ENCODE measurements at places on chromosomes 1 and 21.

GRCh38 chr1:201295346-201295745, 12.0 kb downstream of the PKP1 start:
- DNase-seq = peak; percentile 48

DNA sequence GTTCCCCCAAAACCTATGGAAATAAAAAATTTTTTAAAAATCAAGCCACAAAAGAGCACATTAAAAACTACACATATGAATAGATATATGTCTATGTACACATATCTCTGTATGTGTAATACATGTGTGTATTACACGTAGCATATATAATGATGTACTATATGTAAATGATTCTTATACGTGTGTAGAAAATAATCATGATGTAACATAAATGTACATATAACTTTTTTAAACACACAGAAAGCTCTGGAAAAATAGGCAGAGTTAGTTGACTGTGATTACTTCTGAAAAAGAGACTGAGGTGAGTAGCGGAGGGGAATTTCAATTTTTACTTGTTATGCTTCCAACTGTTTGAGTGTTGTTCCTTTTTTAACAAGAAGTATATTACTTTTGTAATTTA, 405.0 kb downstream of the CAMTA1 start:
- no peak for DNase-seq

GRCh38 chr21:14975136-14975919, 89.5 kb downstream of the NRIP1 start:
- no peak for DNase-seq

DNA sequence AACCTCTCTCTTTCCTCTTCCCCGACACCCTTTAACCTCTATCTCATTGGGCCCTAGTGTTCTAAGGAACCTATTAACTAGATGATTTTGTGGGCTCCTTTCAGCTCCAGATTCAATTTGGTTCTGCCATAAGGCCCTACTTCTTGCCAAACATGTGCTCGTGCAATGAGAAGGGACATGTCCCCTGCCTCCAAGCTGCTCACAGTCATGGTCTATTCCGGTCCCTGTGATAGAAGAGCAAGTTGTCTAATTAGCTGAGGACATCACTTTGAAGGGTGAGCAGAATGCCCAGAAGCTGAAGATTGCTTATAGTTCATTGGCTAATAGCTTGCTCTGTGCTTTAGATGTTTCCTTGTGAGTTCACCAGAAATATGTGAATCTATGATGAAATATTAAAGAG, 76.2 kb downstream of the ZNF648 start:
- DNase-seq = no peak

DNA sequence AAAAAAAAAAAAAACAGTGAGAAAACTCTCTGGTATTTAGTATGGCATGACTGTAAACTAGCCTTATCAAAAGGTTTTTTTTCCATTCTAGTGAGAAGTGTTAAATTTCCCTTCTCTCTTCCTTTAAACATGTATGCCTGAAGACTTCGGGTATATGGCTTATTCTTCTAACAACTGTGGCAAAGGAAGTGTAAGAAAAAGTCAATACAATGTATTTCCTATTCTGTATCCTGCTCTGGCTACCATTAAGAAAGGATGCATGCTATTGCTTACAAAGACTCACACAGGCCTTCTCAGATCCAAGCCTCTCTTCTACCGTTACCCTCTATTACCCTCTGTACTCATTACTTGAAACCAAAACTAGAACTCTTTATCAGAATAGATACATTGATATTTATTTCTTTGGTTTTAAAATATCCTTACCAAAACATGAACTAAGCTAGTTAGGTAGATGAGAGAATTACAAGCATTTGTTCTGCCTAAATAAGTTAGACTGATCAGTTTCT, 8.4 kb downstream of the CEPT1 start:
- no peak for DNase-seq

DNA sequence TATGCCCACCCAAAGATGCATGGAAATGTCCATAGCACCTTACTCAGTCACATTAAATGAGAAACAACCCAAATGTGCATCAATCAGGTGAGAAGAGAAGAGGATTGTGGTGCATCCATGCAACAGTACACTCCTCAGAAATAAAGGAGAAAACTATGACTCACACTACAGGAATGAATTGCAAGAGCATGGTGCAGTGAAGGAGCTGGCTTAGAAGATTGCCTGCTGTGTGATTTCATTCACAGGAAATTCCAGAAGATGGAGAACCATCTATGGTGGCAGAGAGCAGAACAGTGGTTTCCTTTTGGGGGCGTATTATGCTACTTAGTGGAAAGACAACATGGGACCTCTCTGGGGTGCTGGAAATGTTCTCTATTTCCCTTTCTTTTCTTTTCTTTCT, 278.6 kb upstream of the AJAP1 start:
- DNase-seq = peak; percentile 0

- DNase-seq = peak; percentile 64
Observed at GRCh38 chr1:58739856-58740466, 40.1 kb upstream of the MYSM1 start.

DNA sequence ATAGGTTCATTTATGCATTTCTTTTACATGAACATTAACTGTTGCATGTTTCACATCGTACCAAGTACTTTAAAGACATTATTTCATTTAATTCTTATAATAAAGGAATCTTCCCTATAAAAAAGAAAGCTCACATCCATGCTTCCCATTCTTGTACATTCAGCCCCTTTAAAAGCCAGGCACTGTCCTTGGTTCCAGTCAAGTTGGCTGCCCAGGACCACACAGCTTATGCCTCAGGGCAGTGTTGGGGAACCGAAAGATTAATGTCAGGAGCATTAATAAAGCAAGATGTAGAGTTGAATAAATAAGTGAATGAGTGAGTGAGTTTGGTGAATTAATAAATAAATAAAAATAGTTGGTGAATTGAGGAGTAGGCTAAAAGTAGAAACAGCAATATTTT, 409.4 kb upstream of the DAB1 start:
- no peak for DNase-seq

DNA sequence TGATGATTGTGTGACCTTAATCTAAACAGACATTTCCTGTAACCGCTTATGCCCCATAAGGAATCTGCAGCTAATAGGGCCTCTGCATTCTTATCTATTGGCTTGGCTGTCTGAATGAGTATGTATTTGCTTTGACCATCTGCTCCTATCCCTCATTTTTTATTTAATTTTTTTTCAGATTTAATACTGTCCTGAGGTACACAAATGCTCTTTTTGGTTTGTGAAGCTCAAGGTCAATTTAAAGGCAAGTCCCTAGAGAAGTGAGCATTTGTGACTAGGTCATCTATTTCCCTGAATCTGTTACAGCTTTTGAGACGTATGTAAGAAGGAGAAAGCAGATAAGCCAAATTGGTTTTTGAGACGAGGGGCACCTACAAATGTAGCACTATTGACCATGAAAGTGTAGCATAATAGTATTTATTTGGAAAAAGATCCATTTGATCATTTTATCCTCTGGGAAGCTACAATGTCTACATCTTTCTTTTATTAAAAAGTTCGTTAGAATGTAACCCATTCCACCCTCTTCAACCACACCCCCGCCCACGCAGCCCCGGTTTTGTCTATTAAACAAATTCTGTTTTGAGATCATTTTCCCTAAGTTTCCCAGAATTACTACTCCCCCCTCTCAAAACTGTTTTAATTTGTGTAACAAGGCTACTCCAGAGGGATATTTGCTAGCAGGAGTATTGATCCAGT, 69.2 kb upstream of the HSPA13 start:
- DNase-seq = no peak

DNA sequence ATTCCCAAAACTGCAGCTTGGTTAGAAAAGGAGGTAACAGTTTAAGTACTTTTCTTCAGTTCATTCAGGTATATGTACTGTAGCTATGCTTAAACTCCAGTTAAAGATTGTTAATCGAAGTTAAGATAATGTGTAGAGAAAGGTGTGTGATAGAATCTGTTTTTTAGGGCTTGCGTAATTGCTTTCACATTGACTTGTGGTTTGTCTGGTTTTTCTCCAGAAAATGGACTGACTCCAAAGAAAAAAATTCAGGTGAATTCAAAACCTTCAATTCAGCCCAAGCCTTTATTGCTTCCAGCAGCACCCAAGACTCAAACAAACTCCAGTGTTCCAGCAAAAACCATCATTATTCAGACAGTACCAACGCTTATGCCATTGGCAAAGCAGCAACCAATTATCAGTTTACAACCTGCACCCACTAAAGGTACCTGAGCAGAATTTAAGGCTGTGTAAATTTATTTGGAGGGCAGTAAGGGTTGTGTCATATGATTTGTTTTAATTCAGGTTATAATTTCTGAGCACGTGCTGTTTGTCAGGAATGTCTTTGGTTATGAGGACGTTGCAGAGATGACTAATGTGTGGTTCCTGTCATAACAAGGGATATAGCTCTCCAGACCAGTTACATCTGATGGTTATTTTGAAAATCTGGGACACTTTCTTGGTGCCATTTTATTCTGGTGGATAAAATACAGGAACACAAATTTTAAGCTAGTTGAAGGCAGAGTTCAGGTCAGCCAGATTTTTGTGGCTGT, 26.0 kb downstream of the ATF6 start:
- peak; percentile 63 for DNase-seq

DNA sequence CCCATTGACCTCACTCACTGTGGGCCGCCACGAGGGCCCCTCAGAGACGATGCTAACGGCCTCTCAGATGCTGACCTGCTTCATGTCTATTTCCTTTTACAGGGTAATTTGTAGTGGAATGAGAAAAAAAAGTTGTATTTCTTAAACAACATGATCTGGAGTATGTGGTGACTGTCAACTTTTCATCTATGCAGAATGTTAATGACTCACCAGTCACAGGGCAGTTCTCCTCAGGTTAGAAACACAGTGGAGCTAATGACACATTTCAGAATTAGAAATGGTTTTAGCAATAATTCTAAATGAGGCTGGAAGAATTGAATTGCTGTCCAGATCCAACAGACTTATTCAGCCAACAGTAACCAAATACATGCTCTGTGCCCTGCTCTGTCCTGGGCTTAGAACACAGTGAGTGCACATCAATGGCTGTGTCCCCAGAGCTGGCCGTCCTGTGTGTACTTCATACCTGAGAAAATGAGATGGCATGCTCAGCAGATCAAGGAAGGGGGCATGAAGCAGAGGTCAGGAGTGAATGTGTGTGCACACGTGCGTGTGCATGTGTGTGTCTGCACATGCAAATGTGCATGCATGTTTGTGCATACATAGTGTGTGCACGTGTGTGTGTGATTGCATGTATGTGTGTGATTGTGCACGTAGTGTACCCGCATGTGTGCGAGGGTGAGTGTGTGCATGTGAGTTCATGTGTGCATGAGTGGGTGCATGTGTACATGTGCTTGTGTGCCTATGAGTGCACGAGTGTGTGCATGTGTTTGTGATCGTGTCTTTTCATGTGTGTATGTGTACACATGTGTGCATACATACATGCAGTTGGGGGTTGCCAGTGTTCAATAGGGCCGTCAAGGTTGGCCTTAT, 145.3 kb downstream of the PCBP3 start:
- no peak for DNase-seq

GRCh38 chr1:31936981-31937299, 1.2 kb downstream of the PTP4A2 start:
- no peak for DNase-seq

DNA sequence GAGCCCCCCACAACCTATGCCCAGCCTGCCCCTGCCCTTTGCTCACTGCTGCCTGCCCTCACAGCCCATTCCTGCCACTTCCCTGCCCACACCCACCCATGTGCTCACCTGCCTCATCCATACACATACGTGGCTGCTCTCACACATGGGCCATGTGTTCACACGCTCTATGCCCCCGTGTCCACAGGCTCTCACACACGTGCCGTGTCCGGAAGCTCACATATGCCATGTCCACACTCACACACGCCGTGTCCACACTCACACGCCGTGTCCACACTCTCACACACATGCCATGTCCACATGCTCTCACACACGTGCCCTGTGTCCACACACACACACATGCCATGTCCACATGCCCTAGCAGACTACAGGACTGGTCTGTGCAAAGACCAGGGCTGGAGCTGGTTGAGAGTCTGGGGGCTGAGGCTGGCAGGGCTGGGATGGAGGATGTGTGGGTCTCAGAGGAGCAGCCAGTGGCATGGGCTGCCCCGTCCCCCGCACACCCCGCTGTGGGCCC, 583 bp upstream of the RNF223 start:
- DNase-seq = no peak

GRCh38 chr1:151156515-151156819, at the start of gene TNFAIP8L2:
TSS of gene TNFAIP8L2 (plus strand) at chr1:151156649. CDS start at chr1:151158698, 2,049 bp downstream.
- DNase-seq = no peak

GRCh38 chr1:159986093-159986492, 32.1 kb upstream of the SLAMF9 start:
- no peak for DNase-seq

GRCh38 chr1:193674292-193674944, 488.0 kb upstream of the B3GALT2 start:
- DNase-seq = peak; percentile 73

GRCh38 chr1:236774926-236775325, 20.2 kb upstream of the MTR start:
- DNase-seq = peak; percentile 35

DNA sequence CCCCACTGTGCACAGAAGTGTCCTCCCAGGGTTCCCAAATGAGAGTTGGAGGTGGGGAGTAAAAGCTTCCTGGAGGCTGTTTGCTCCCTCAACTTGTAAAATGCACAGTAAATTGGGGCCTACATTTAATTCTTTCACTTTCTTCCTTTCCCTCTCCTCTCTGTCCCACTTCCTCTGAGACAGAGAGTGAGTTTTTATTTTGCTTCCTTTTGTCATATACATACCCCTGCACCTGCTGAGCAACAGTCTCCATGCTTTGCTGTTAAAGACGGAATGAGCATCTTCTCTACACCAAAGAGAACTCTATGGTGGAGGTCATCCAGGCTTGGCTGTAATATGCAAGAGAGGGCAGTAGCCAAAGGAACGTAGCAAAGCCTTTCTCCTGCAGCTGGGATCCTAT, 79.3 kb upstream of the VAV3 start:
- DNase-seq = no peak

- DNase-seq = peak; percentile 37
Observed at GRCh38 chr1:17162941-17163340, 42.0 kb upstream of the PADI1 start.

- DNase-seq = no peak
Observed at GRCh38 chr21:45161038-45161945, 86.9 kb downstream of the ADARB1 start.

GRCh38 chr1:220684890-220685289, 5.3 kb upstream of the C1orf115 start:
- DNase-seq = no peak

DNA sequence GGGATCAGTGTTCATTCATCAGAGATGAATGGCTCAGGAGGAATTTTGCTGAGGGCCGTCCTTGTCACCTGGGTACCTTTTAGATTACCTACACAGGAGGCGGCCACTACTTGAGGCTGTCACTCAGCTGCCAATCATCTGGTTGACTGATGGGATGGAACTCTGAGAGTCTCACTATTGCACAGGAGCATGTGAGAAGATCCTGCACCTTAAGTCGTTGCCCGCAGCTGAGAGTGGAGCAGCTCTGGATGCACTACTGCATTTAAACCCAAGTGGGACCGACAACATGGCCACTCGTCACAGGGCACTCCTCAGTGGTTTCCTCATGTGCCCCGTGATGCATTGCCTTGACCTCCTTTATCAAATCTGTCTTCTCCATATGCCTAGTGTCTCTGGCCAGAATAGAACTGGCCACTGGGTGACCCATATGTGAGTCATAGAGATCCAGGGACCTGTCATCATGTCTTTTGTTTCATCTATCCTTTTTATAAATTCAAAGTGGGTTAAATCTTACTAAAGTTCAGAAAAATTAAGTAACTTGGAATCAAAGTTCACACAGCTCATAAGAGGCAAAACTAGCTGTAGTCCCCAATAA, 165.5 kb downstream of the ZSCAN20 start:
- peak; percentile 28 for DNase-seq

GRCh38 chr1:165055581-165055980, 300.9 kb downstream of the LMX1A start:
- no peak for DNase-seq

Measured in EH (cell line).